ENCODE measurements at places on chromosomes 6 and 20.

DNA sequence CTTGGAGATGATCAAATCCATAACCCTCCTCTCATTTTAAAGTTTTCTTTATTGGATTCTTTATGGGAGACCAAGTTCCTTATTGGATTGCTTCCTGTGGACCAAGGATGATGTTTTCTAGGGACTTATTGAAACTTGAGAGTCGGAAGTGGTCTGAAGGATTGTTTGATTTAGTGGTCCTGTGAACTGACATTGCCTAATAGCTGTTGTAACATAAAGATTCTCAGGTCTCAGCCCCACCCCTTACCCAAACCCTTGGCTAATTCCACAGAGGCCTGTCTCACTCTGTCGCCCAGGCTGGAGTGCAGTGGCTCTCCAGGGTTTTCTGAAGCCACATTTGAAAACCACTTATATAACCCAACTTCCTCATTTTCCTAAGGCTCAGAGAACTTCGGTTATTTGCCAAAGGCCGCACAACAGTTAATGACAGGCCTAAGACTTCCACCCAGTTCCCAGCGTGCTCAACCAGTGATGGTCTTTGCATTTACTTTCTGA lies 77.0 kb downstream of the ATXN1 start:
- no peak for DNase-seq

- no peak for DNase-seq
Measured at GRCh38 chr20:38337561-38338140, 8.6 kb upstream of the LBP start.

- DNase-seq = no peak
Measured at GRCh38 chr6:37399131-37399530, 33.9 kb upstream of the CMTR1 start.

GRCh38 chr6:13473768-13474165 lies 13.6 kb downstream of the GFOD1 start:
- no peak for DNase-seq

- no peak for DNase-seq
Measured at GRCh38 chr20:9498322-9498721, 16.1 kb upstream of the LAMP5 start.

Measured in stimulated activated CD8-positive, alpha-beta memory T cell treated with anti-CD3 and anti-CD28 coated beads, Interleukin-7, amount 100 ng/mL, for 4 hours (primary cell).